LHCN-M2 (cell line): ENCODE measurements at places on chromosomes 4 and X. TPM values are rescaled to one million over a fixed set of nuclear protein-coding genes. Genes with fewer than 3 reads are reported as not detected.

Gene GPRIN3
- total RNA-seq, result 0.06 TPM in 1 of 2 replicates, not detected in the other

Gene ZNF827
- 4.2 and 8.3 TPM in 2 replicates for total RNA-seq

GRCh38 chrX:131762802-131763234 lies 218.9 kb downstream of the OR13H1 start:
- peak; percentile 32 for DNase-seq

- peak; percentile 84 for DNase-seq
These were observed 44.5 kb downstream of the SCFD2 start for GRCh38 chr4:53321151-53321983.

- no peak for DNase-seq
These were observed 1248.8 kb downstream of the ADGRL3 start for GRCh38 chr4:62448911-62449310.

GRCh38 chr4:66294638-66295037 lies 624.3 kb upstream of the EPHA5 start:
- DNase-seq, result peak; percentile 14

GRCh38 chrX:40272141-40272540 lies 174.4 kb upstream of the BCOR start:
- no peak for DNase-seq

GRCh38 chr4:76895619-76896018 lies 2.3 kb downstream of the SOWAHB start:
- no peak for DNase-seq

GRCh38 chr4:14178421-14178820 lies 550.9 kb upstream of the BOD1L1 start:
- DNase-seq, result peak; percentile 94

DNA sequence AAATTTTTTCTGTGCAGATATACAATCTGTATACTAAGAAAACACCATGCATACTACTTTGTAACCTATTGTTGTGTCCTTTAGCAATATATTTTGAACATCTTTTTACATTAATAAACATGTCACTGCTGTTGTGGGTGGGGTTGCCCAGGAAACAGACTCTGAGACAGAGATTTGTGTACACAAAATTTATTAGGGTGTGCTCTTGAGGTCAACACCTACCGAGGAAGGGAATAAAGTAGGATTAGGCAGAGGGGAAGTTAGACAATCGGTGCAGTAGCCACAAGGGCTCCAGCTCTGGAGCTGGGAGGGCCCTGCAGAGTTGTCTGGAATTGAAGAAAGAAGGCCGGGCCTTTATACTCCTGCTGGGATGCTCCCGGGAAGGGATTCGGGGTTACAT lies 56.4 kb downstream of the CXorf58 start:
- no peak for DNase-seq

- peak; percentile 28 for DNase-seq
These were observed 349.3 kb downstream of the FBXO8 start for GRCh38 chr4:173934201-173934600.
